Stimulated activated CD4-positive, alpha-beta T cell treated with anti-CD3 and anti-CD28 coated beads, Interleukin-12 subunit alpha, Interleukin-12 subunit beta, amount 100 ng/mL, for 48 hours (primary cell): ENCODE measurements at places on chromosomes 4 and X.

DNA sequence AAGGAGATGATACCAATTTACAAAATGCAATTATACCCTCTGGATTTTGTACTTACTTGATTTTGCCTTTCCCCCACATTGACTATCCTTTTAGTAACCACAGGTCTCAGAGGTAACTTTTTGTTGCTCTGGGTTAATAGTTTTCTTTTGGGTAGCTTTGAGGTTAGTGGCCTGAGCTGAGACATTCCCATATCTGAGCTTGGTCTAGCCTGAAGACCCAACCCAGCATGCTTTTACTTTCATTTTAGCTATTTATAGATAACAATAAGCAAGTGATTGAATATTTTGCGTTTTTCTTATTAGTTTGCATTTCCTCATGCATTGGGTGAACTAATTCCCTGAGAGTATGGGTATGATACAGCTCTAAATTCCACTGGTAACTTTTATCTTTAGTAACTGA, 11.8 kb downstream of the HTN1 start:
- DNase-seq: no peak

- DNase-seq: no peak
Measured at GRCh38 chrX:136689436-136689835, 41.5 kb downstream of the CD40LG start.

GRCh38 chrX:149456476-149457245, 48.4 kb downstream of the IDS start:
- DNase-seq: no peak

DNA sequence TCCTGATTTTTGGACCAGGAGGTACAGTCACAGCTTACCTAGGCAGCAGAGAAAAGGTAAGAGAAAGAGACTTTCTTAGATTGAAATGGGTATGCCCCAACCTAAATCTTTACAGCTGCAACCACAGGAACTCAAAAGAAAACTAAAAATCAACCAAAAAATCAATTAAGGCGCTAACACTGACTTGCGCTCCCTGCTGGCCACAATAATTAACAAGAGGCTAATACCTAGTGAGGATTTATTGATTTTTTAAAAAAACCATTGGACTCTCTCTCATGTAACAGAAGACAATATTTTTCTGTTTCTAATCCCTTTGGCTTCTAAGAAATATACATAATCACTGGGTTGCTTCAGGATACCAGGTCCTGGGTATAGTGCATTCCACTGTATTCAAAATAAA, 153.9 kb upstream of the TENM3 start:
- DNase-seq: no peak

- no peak for DNase-seq
Measured at GRCh38 chr4:6466756-6467381, 5.5 kb downstream of the PPP2R2C start.

- no peak for DNase-seq
Measured at GRCh38 chrX:42119076-42119475, 195.7 kb upstream of the CASK start.

DNA sequence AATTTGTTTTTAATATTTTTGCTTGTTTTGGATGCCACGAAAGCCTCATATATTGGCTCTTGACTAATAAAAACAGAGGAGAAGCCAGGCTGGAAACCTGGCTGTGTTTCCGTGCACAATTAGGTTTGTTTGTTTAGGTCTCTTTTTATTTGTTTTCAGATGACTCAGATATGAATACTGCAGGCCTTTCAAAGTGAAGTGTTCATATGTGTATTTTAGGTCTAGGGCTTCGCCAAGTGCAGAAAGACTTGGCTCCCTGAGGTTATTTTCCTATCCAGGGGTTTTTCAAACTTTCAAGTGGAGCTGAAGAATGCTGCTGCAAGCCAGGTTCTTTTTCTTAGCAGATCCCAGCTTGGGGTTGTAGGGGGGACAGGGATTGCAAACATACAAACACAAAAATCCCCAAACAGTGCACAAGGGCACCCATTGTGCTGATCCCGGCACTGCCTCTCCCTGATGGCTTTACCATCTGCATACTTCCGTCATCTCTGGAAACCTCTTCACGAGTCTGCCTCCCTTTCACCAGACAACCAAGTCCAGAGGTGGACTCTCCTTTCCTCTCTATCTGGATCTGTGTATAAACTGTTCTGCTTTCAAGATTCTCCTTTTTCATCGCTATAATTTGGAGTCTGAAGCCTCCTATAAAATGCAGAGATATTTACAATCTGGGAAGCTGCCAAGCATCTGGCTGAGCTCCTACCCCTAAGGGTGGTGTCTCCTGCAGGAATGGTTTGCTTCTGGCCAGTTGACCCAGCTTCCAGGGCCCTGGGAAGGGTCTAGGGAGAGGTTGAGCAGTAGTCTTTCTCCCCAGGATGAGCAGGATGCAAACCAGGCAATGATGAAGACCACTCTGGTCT, 108.6 kb downstream of the SMIM20 start:
- DNase-seq: no peak

- DNase-seq: no peak
Measured at GRCh38 chrX:39652336-39652735, 445.4 kb downstream of the BCOR start.

GRCh38 chr4:61533140-61533539, 333.0 kb downstream of the ADGRL3 start:
- no peak for DNase-seq

- DNase-seq: no peak
Measured at GRCh38 chr4:11106190-11106589, 322.5 kb downstream of the HS3ST1 start.

DNA sequence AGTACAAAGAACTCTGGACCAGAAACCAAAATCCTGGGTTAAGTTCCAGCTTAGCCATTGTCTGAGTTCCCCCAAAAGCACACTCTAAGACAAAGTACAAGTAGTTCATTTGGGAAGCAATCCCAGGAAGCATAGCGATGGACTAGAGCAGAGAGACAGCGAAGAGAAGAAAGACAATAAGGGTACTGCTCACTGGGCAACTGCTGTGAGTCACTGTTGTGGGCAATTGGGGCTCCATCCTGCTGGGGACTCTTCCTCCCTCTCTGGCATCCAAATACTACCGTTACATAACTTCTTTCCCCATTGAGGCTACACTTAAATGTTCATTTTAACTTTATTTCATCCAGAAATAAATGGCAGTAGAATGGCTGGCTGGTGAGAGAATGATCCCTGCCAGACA, 14.1 kb downstream of the SRPX start:
- no peak for DNase-seq

GRCh38 chr4:158912390-158912789, 143.6 kb downstream of the FNIP2 start:
- no peak for DNase-seq

DNA sequence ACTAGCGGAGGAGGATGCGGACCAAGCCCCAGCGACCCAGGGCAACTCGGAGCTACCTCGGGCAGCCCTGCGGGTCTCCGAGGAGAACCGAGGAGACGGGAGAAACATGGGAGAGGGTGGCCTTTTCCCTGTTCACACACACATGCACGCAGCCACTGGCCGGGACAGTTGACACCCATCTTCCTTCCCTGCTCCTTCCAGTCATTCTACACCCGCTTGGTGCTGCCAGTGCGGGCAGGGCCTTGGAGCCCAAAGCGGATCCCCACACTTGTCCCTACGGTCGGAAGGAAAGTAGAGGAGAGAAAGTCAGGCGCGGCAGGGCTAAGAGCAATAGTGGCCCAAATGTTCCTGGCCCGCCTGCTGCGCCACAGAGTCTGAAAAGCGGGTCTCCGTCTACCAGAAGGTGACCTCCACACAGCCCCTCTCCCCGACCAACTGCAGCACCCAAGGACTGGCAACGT, 1.1 kb upstream of the PPP3CA start:
- DNase-seq: no peak

- DNase-seq: no peak
Measured at GRCh38 chrX:23792861-23793553, 10.0 kb downstream of the SAT1 start.

GRCh38 chr4:99645036-99645435, 12.6 kb downstream of the C4orf54 start:
- DNase-seq: no peak
